Smooth muscle cell of trachea (primary cell): ENCODE measurements at places on chromosomes 13 and 19. TPM values are rescaled to one million over a fixed set of nuclear protein-coding genes. Genes with fewer than 3 reads are reported as not detected.

KL gene
- total RNA-seq, result 0.15 TPM in 1 of 2 replicates, not detected in the other

EVI5L gene
- 19.2 and 32.6 TPM in 2 replicates for total RNA-seq

C5AR1 gene
- total RNA-seq, result 0.17 TPM in 1 of 2 replicates, not detected in the other

ZNF766 gene
- 13.2 and 15.3 TPM in 2 replicates for total RNA-seq

ZNF708 gene
- total RNA-seq, result 3.6 and 8.3 TPM in 2 replicates

ZNF418 gene
- total RNA-seq, result 9.4 and 10.3 TPM in 2 replicates

EFNA2 gene
- not detected in 2 replicates for total RNA-seq
